ENCODE measurements at places on chromosomes 6 and 20. TPM values are rescaled to one million over a fixed set of nuclear protein-coding genes. Genes with fewer than 3 reads are reported as not detected.

GRCh38 chr6:7833751-7834070 lies 76.9 kb downstream of the TXNDC5 start:
- no peak for DNase-seq

GRCh38 chr6:164014346-164015087 lies 600.0 kb downstream of the QKI start:
- DNase-seq = peak; percentile 61

- peak; percentile 90 for DNase-seq
Observed at GRCh38 chr6:37038292-37039198, 33.1 kb downstream of the FGD2 start.

DNA sequence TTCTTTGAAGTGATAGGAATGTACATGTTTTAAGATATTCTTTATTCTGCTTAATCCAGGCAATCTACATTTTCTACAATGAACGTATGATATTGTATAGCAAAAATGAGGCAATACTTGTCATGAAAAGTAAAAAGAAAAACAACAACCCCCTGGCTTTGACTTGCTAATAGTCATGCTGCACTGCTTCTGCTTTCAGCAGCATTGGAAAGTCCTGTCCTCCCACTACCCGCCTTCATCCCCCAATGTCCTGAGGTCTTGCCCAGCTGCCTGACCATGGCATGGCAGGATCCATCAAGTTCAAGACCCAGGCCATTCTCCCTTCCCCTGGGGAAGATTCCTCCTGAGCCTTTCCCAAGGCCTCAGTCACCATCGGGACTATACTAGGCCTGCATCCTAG lies 156.5 kb downstream of the SH3BGRL2 start:
- no peak for DNase-seq

DNA sequence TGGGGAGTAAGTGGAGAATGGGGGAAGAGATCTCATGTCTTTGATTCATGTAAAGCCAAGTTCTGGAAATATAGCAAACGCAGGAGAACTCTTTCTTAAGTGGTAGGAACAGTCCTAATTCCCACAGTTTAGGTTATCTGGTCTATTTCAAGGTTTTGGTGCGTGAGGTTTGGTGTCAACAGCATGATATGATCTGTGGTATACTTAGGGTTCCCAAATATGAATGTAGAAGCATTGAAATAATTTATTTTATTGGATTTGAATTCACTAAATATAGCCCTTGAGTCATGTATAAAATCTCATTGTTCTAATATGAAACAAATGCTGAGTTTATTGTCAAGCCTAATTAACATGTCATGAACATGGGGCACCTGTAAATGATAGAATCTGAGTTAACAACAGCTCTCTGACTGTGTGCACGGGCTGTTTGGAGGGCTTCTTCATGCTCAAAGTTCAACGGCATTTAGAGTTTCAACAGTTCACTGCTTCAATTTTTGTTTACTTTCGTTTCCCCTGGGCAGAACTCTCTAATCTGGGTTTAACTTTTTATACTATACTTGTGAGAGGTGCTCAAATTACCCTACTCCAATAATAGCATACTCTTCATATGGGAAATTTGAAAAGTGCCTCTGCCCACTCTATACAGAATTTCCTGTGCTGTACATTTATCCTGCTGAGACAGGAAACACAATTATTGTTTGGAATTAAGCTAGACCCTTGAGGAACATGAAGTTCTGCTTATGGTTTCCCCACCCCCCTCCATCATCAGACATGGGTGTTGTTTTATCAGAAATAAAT lies 236.3 kb upstream of the ZNF217 start:
- DNase-seq = peak; percentile 34

GRCh38 chr6:44624226-44624625 lies 236.7 kb downstream of the CDC5L start:
- DNase-seq = no peak

DNA sequence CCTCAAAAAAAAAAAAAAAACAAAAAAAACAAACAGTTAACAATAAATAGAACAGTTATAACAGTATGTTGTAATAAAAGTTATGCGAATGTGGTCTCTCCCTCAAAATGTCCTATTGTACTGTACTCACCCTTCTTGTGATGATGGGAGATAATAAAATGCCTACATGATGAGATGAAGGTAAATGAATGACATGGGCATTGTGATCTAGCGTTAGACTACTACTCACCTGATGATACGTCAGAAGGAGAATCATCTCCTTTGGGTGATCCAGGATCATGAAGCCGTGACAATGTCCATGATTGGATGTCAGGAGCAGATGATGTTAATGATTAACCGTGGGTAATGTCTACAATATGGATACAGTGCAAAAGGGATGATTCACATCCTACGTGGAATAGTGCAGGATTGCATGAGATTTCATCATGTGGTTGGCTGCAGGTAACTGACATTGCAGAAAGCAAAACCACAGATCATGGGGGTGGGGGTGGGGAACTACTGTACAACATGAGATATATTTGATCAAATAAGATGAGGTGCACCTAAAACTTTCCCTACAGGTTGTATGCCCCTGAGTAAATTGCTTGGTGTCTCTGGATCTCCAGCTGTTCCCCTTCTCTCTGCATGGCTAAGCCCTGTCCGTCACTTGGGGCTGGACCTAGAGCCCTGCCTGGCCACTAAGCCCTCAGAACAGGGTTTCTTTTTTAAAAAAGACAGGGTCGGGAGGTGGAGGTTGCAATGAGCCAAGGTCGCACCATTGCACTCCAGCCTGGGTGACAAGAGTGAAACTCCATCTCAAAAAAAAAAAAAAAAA lies 6.2 kb upstream of the RBCK1 start:
- DNase-seq = no peak

BEND6 gene
- polyA plus RNA-seq = not detected

DNA sequence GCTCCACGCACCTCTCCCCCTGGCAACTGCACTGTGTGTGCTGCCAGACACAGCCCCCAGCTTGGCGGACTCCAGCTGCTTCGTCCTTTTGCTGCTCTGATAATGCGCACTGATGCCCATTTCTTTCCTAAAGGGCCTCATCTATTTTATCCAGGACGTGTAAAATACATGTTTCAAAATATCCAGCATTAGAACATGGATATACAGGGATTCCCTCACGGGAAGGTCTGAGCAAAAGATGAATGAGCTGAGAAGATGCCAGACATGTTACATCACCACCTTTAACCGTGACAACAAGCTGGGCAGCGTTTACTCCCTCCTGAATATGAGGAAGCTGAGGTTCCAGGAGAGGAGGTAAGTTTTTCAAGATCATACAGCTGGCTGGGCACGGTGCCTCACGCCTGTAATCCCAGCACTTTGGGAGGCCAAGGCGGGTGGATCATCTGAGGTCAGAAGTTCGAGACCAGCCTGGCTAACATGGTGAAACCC lies 32.8 kb downstream of the TNXB start:
- peak; percentile 81 for DNase-seq

NOTCH4 gene
- 18.0 TPM for polyA plus RNA-seq

SLC13A3 gene
- 4.1 TPM for polyA plus RNA-seq

DNA sequence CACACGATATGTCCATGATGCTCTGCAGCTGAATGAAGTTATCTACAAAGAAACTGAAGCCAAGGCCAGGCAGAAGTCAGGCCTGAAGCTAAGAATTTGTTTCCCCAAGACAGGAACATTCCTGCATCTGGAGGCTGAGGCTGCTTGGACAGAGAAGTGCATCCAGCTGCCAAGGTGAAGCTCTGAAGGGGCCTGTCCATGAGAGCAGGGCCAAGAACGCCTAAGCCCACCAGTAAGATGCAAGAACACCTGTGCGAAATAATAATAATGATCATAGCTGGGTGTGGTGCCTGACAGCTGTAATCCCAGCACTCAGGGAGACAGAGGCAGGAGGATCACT lies 37.7 kb upstream of the B4GALT5 start:
- DNase-seq = no peak

- DNase-seq = no peak
Observed at GRCh38 chr6:166046226-166046625, 121.4 kb downstream of the TBXT start.

MACROD2 gene
- 3.3 TPM for polyA plus RNA-seq

DNA sequence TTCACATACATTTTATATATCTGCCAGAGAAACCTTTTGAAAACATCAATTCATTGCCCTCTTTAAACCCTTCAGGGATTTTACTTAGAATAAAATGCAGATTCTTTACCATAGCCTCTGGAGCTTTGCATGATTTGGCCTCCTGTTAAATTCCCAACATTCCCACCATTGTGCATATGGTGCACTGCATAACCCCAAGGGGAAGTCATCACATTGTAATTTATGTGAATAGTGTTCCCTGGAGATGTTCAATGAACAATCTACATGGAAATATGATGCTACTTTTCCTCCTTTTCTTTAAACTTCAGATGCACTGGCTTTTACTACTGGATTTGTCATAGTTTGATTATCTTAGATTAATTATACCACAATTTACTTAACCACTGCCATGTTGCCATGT lies 94.7 kb downstream of the PHF3 start:
- no peak for DNase-seq

ZBP1 gene
- 0.25 TPM for polyA plus RNA-seq

SAMD5 gene
- 12.5 TPM for polyA plus RNA-seq

SLC22A23 gene
- 15.6 TPM for polyA plus RNA-seq

DNA sequence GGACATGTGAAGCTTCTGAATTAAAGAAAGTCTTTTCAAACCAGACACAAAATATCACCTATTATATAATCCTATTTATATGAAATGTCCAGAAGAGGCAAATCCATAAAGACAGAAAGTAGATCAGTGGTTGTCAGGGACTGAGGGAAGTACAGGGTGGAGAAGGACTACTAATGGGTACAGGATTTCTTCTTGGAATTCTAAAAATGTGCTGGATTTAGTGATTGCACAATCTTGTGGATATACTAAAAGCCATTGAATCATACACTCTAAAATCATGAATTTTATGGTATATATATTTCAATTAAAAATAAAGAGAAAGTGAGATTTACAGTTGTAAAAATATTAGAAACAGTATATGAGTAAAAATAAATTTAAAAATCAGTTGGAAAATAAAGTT lies 18.7 kb upstream of the MC3R start:
- DNase-seq = no peak

DNA sequence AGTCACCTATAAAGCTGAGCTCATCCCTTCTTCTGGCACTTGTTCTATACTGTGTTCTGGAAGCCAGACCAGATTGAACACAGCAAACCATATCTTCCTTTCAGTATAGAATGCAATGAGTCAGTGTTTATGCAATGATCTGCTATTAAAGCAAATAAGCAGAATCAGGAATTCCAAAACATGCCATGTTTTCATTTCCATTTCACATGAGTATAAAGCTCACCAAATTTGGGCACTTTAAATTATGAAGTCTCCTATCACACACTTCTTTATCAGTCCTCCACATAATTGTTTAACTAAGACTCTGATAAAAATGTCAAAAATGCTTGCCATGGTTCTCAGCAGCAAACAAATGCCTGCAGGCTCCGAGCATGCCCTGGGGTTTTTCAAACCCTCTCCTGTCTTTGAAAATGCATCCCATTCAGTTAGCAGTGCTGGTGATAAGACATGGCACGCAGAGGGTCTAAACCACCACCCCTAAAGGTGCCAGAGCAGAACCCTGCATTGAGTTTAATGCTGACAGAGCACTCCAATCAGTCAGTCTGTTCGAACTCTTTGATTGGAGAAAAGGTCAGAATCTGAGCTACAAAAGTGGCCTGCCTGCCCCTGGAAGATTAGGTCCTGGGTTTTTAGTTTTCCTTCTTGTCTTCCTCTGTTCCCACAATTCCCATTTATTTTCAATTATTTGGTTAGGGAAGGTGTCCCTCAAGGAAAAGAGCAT lies 234.1 kb downstream of the GMPR start:
- no peak for DNase-seq

DNA sequence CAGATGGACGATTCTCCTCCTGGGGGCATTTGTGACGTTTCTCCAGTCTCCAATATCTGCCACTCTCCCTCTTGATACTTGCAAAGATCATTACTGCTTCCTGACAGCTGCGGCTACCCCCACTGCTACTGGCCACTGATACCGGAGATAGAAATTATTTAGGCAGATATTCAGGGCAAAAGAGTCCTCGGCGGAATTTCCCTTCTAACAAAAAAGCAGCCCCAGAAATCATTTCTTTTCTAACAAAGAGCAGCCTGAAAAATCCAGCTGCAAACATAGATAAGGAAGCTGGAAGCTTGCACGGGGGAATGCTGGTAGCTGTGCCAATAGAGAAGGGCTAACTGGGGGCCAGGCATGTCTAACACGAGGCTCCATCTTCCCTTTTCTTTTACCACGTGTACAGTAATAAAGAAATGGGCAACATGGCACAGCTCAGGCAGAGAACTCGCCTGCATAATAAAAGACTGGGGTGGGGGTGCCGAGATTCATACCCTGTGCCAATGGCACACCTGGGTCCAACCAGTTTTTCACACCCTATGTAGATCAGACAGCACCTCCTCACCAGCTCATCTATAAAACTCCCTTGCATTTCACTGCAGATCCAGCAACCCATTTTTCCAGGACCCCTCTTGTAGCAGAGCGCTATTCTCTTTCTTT lies 6.1 kb downstream of the TP53RK start:
- DNase-seq = no peak

DNA sequence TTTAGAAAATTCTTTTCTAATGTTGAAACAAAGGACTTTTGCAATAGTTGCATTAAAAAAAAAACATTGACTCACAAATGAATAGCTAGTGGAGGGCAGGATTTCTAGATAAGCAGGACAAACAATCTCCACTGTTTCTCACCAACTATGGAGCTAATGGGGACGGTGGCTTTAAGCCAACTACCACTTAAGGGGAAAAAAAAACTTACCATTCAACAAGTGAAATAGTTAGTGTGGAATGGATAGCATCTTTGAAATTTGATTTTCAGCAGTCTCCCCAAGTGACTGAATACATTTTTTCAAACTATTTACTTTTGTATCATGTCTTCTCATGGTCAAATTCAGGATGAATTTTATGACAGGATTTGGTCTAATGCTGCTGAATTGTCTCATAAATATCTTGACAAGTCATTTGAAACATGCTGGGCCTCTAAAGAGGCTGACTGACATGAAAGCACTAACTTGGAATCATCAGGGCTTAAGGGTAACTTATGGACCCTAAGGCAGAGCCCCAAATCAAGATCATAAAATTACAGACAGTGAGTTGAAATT lies 100.5 kb downstream of the EYA4 start:
- no peak for DNase-seq

DNA sequence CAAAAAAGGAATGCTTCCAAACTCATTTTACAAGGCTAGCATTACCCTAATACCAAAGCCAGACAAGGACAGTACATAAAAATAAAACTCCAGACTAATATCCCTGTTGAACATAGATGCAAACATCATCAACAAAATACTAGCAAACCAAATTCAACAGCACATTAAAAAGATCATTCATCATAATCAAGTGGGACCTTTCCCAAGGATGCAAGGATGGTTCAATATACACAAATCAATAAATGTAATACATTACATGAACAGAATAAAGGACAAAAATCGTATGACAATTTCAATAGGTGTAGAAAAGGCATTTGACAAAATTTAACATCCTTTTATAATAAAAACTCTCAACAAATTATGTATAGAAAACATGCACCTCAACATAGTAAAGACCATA lies 66.6 kb upstream of the CNR1 start:
- DNase-seq = no peak

Measured in muscle of arm (tissue), 14 donors.